Umbilical cord (tissue), 2 donors: ENCODE measurements at places on chromosomes 3 and 15.

DNA sequence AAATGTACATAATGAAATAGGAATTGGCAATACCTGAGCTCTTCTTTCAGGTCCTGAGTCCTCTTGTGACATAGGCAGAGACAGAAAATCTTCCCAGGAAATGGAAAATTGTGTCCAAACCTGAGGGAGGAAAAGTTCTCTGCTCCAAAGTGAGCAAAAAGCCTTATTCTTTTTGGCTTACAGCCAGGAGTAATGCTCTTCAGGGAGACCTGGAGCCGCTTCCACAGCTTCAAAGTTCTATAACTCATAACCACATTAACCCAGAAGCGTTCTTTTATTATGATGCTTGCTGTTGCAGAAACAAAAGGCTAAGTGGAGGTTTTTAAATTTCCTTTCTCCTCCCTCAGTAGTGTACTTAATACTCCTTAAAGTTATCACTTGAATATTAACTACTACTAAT, 633 bp downstream of the IGSF10 start:
- DNase-seq, result peak; percentile 36

DNA sequence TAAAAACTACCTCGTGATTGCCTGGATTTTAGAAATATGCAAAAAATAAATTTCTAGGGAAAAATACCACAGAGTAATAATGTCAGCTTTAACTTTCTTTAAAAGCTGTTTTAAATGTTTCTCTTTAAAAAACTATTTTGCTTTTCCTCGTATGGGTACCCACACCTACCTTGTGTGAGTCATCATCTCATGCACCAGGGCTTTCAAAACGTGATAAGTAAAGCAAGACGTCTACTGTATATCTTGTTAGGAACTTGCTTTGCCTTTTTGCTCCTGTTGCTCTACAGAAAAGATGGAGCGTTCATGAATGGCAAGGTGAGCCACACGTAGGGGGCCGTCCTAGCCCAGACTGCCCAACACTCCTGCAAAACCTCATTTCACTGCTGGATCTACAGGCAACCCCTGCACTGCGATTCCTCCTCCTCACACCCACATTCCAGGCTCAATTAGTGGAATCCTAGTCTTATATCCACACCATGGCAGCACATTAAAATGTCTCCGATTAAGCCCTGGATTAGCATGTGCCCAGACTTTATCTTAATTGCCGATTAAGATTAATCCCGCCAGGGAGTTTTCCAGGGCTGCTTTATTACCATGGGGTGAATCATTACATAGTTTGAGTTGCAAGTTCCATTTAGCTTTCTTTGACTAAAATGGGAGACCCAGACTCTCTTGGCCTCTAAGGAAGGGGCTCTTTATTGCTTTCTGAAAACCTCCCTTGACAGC, 293.6 kb upstream of the ICE2 start:
- peak; percentile 63 for DNase-seq

DNA sequence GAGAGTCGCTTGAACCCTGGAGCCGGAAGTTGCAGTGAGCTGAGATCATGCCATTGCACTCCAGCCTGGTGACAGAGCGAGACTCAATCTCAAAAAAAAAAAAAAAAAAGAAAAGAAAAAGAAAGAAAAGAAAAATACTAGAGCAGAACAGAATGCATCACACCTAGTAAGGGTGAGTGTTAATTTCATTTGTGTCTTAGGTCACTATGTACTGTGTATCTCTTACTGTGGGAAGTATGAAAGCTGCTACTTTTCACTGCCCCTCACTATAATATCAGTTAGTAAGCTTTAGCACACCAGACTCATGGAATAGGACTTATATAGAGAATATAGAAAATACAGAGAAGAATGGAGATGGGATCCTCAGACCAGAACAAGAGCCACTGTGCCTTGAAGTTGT, 45.9 kb upstream of the RASA2 start:
- no peak for DNase-seq

DNA sequence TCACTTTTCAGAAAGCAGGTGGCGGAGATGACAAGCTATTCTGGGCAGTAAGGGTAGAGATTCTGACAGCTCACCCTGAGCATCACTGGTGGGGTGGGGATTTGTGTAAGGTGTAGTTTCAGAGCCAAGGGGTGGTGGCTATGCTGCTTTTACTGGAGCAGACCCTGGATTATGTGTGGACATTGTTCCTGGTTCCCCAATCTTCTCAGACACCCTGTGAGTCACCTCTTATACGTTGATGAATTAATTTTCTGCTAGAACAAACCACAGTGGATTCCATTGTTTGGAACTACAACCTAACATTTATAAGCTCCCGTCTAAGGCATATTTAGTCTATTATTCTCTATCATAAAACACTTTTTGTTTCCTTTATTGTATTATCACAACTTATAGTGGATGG, 169.5 kb upstream of the COL8A1 start:
- no peak for DNase-seq

- DNase-seq, result no peak
Measured at GRCh38 chr15:78855746-78856145, 16.9 kb upstream of the MORF4L1 start.

GRCh38 chr3:41159588-41160189, 39.6 kb upstream of the CTNNB1 start:
- peak; percentile 30 for DNase-seq

DNA sequence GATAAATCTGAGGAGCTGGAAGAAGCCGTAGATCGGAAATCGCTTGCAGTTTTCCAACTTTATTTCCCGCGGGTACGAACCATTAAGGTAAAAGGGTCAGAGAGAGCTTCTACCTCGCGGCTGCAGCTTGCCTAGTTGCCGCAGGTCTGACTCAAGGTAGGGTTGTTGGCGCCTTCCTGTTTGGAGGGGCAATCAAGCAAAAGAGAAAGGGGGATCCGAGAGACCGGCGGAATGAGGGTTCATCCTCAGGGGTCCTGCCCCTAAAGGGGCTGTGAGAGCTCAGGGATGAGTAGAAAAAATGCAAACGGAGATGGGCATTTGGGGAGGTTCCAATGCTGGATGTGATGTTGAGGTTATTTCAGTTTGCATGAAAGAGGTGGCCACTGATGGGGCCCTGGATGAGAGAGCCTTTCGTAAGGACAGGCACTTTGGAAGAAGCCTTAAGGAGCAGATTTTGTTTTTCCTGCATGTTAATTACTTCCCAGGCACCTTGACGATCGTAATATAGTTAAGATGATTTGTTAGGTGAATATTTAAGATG, 265.4 kb downstream of the CGGBP1 start:
- no peak for DNase-seq

DNA sequence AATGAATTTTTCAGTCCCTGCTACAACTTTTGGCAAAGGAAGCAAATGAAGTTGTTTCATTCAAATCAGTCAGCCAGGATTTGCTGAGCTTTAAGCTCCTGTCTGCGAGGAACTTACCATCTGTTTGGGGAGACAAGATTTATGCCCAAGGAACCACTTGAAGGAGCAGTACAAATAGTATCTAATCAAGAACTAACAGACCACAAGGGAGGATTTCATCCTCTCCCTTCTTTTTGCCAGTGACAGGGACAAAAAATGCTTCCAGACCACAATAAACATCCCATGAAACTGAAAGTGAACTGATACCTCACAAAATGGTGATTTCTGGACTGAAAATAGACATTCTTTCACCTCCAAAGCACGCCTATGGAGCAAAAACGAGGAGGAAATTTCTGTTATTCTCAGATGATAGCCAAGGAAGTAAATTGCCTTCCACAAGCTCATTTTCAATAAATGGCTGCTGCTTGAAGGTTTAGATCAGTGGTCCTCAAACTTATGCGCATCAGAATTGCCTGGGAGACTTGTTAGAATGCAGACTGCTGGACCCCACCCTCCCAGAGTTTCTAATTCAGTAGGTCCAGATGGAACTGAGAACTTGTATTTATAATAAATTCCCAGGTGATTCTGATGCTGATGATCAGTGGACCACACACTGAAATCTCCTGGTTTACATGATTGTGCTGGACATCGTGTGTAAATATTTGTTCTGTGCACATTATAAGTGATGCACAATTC, 202.4 kb upstream of the GADL1 start:
- peak; percentile 56 for DNase-seq

GRCh38 chr3:190860521-190860920, 2.0 kb downstream of the GMNC start:
- no peak for DNase-seq

- no peak for DNase-seq
Measured at GRCh38 chr3:44860117-44860516, 1.6 kb upstream of the TMEM42 start.
